ENCODE measurements at places on chromosomes 5 and 9.
A peak's percentile ranks its signal among the peaks of the same experiment; 100 is the strongest.

- peak; percentile 59 for DNase-seq
Measured at GRCh38 chr5:179166886-179167841, 107.0 kb downstream of the ZNF354C start.

GRCh38 chr5:87300744-87301143, 33.1 kb downstream of the RASA1 start:
- DNase-seq, result peak; percentile 65

GRCh38 chr5:132901730-132902129, 28.3 kb downstream of the LEAP2 start:
- no peak for DNase-seq

- no peak for DNase-seq
Measured at GRCh38 chr5:148091991-148092964, 28.5 kb downstream of the SPINK5 start.

DNA sequence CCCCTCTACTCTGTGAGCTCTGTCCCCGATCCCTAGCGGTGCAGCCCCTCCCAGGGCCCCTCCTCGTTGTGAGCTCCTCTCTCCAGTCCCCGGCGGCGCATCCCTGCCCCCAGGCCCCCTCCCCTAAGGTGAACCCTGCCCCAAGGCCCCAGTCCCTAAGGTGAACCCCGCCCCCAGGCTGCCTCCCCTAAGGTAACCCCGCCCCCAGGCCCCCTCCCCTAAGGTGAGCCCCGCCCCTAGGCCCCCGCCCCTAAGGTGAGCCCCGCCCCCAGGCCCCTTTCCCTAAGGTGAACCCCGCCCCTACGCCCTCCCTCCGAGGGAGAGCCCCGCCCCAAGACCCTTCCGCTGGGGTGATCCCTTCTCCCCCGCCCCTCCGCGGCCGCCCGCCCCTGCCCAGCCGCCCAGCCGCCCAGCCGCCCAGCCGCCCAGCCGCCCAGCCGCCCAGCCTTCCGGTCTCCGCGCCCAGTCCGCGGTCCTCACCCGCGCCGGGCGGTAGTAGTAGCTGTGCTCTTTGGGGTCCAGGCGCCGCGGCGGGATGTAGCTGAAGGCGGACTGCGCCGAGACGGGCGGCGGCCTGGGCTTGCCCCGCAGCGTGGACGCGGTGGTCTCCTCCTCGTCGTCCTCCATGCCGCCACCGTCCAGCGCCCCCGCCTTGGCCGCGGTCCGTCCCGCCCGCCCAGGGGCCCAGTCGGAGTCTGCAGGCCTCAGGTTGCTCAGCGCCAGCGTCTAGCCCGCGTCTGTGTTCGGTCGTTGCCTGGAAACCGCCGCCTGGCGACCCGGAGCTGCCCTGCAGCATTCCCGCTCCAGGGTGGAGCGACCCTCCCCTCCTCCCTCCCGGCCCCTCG, at the start of gene CFAP90:
Gene CFAP90, minus strand, starts transcription at position 739 of the 845 bp plus-strand sequence. Its CDS starts 112 bp downstream, at position 627.
- no peak for DNase-seq

- DNase-seq, result peak; percentile 27
Measured at GRCh38 chr9:95506678-95507463, 9.9 kb downstream of the PTCH1 start.

DNA sequence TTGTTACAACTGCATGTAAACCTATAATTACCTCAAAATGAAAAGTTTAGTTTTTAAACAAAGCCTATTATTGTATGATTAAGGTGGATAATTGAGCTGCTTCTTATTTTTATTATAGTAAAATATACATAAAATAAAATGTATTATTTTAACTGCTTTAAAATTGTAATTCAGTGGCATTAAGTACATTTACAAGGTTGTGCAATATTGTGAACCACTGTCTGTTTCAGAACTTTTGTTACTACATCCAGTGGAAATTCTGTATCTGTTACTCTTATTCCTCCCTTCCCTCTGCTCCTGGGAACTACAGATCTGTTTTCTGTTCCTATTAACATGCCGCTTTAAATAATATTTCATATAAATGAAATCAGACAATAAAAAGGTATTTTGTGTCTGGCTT, 37.1 kb downstream of the ITGA1 start:
- DNase-seq, result no peak

DNA sequence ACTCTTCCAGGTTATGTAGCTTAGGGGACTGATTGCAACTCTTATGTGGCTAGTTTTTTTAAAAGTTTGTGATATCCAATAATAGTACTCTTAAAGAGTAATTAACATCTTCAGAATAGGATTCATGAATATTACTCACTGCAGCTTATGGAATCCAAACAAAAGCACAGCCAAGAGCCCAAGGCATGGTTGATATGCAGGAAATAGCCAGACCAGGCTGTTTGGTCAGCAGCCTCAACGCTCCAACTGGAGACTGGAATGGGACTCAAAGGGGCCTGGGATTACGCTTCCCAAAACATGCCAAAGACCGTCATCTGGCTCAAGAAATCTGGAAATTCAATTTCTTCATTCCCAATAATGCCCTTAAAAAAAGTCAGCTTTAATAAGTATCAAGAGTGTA, 268.6 kb downstream of the SEC61B start:
- no peak for DNase-seq

DNA sequence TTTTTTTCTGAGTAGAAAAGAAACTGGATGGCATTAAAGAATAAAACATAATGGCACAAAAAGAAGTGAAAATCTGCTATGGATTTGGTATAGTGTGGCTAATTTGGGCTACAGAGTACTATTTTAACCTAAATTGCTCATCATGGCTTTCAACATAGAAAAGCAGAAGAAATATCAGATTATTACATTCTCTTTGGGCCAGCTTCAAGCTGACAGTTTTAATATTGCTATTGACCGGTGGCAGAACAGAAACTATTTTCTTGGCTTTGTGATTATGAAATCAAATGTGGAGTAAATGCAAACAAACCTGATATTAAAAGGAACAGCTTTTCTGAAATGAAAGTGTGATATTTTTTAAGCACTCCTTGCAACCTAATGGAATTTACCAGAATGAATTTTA, 301.5 kb downstream of the EPB41L4A start:
- no peak for DNase-seq

- DNase-seq, result no peak
Measured at GRCh38 chr5:142508591-142508990, 177.3 kb downstream of the FGF1 start.

- no peak for DNase-seq
Measured at GRCh38 chr9:100573655-100574260, 4.1 kb upstream of the CAVIN4 start.

GRCh38 chr5:107092695-107093094, 578.0 kb downstream of the EFNA5 start:
- no peak for DNase-seq

DNA sequence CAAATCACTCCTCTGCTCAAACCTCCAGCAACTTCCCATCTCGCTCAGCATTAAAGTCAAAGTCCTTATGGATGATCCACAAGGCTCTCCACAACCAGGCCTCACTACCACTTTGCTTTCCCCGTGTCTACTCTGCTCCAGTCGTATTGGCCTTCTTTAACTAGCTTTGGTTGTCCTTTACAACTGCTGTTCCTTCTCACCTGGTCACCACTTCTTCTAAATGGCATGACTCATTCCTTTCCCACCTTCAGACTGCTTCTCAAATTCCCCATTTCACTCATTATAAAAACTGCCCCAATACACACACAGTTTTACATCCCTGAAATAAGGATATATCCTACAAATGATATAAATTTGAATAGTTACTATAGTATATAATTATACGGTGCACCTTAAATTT, 30.4 kb downstream of the CERT1 start:
- DNase-seq, result no peak

- DNase-seq, result peak; percentile 89
Measured at GRCh38 chr5:157148734-157149615, 6.3 kb upstream of the MED7 start.

DNA sequence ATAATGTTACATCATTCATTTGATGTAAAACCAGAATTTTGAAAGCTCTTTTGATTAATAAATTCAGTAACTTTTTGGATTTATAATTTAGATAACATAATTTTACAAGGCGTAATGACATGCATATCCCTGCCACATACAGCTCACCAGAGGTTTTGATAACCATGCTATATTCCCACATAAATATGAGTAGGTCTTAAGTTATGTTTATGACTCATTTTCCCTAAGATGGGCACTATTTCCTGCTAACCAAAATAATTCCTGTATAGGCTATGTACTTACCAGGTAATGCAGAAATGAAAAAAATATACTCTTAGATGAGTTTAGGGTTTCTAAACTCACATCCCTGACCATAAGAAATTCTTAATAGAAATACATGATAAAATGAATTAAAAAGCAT, 93.9 kb upstream of the EDIL3 start:
- DNase-seq, result no peak

GRCh38 chr5:82802954-82803353, 274.2 kb downstream of the TMEM167A start:
- DNase-seq, result no peak

- no peak for DNase-seq
Measured at GRCh38 chr5:120140501-120140900, 323.6 kb upstream of the PRR16 start.

- no peak for DNase-seq
Measured at GRCh38 chr5:33824516-33825195, 67.1 kb downstream of the ADAMTS12 start.

DNA sequence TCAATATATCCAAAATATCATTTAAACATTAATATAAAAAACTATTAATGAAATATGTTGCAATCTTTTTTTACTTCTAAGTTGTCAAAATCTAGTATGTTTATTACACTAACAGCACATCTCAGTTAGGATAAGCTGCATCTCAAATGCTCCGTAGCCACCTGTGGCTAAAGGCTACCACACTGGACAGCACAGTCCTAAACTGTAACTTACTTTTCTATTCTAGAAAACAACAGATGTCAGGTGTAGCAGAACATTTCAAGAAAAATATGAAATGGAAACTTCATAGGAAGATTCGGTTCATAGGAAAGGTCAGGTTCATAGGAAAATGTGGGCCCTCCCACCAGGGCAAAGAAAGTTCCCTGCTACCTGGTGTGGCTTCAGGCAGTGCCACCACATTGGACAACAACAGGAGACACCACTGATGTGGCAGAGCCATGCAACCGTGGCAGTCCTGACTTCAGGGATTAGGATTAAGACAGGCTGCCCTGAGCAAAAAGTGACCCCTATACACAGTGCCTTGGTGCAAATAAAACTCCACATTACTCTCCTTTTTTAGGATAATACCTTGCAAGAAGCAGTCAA, 197.8 kb upstream of the NR4A3 start:
- no peak for DNase-seq

DNA sequence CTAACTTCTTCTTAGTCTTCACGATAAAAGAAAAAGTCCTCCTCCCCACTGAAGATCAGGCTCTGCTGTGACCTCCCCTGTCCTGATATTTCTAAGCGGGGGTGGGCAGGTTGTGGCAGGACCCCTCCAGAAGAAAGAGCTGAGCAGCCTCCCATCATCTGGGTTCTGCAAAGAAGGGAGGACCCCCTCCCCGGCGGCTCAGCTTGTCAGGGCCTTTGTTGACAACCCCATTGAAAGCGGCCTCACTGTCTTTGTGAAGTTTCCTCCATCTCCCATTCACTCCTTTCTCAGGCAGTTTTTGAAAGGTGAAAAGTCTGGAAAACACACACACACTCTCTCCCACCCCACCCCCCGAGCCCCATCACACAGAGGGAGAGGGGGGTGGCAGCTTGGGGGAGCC, 26.2 kb upstream of the BARHL1 start:
- DNase-seq, result no peak

DNA sequence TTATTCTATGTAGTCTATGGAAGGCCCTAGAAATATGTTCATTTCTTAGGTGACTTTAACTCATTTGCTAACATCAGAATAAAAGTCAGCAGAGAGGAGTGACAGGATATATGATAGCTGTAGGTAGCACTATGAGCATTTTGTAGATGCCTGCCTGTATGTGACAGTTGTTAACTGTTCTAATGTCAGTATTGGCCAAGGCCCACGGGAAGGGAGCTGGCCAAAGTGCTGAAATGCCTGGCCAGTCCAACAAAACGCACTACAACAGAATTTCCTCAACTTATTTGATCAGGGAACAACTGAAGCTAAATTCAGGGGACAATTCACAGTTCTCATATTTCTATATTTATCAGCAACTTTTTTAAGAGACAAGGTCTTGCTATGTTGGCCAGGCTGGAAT, 20.8 kb downstream of the SV2C start:
- DNase-seq, result no peak

DNA sequence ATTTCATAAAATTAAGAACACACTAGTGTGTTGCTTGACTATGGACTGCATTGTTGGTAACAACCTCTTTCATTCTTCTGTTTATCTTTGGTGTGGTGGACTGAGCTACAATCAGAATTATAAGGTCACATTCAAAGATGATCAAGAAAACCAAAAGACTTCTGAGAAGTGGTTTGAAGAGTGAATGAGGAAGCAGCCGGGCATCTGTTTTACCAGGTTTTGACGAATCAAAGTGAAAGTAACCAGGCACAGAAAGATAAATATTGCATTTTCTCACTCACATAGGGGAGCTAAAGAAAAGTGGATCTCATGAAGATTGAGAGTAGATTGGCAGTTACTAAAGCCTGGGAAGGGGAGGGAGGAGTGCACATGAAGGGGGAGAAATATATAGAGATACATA, 589.1 kb downstream of the ZNF608 start:
- no peak for DNase-seq

GRCh38 chr5:170662966-170663365, 120.6 kb upstream of the GABRP start:
- DNase-seq, result no peak

DNA sequence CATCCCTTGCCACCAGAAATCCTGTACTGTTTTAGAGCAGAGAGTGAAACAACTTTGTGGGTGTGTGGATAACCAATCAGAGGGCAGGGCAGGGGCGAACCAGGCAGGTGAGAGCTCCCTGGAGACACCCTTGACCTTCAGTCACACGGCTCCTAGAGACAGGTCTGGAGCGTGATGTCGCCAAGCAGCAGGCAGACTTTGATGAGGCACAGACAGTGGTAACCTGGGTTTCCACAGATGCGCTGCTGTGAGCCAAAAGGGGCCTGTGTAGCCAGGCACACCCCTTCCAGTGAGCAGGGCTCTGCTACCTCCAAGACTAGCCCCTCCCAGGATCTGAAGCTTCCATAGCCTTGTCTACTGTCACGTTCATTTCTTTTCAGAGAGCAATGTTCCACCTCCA, 317.8 kb upstream of the ADCY2 start:
- no peak for DNase-seq

DNA sequence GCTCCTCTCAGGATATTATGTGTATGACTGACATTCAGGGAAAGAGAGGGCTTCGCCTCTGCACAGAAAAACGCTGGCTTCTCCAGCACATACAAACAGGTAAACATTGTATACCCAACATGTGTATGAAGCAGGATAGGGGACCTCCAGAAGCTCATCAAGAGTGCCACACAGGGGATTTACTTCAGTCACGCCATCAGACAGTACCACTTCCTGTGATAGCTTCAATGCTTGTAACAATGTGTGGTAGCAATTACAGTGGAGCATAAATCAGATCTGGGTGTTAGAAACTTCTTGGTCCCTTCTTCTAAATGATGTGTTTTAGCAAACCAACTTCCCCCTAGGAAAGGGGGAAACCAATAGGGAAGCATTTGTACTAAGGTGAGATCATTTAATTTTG, 160.8 kb downstream of the TSSK1B start:
- no peak for DNase-seq

GRCh38 chr9:68998812-68999211, 15.1 kb downstream of the PRKACG start:
- no peak for DNase-seq

Measured in stimulated activated CD4-positive, alpha-beta T cell treated with anti-CD3 and anti-CD28 coated beads, Interleukin-4, amount 100 ng/mL, for 24 hours (primary cell).